ENCODE measurements at places on chromosomes 16 and 17. TPM values are rescaled to one million over a fixed set of nuclear protein-coding genes. Genes with fewer than 3 reads are reported as not detected.

DLX4 gene
- 0.60 TPM for polyA plus RNA-seq

PIRT gene
- polyA plus RNA-seq, result 0.06 TPM

- no peak for DNase-seq
Measured at GRCh38 chr17:27741361-27741861, 58.9 kb downstream of the NOS2 start.

GRCh38 chr16:89723279-89724250, 2.2 kb downstream of the ZNF276 start:
- no peak for DNase-seq

GRCh38 chr16:52446080-52446479, 100.9 kb downstream of the TOX3 start:
- DNase-seq, result no peak

GRCh38 chr16:70689970-70690891, 4.4 kb upstream of the MTSS2 start:
- DNase-seq, result no peak

- no peak for DNase-seq
Measured at GRCh38 chr16:47713225-47713595, 252.1 kb downstream of the PHKB start.

- DNase-seq, result peak; percentile 80
Measured at GRCh38 chr17:48816774-48817590, at the start of gene TTLL6. Gene TTLL6, minus strand, starts transcription at chr17:48817229. Its CDS starts 157 bp downstream, at chr17:48817072.

GRCh38 chr16:47866423-47866822, 289.4 kb downstream of the ABCC12 start:
- DNase-seq, result no peak

- DNase-seq, result no peak
Measured at GRCh38 chr16:21638573-21638975, 13.8 kb downstream of the IGSF6 start.

Measured in left renal pelvis (tissue), 4 donors.